ENCODE measurements at places on chromosomes 6 and 20. TPM values are rescaled to one million over a fixed set of nuclear protein-coding genes. Genes with fewer than 3 reads are reported as not detected.

DNA sequence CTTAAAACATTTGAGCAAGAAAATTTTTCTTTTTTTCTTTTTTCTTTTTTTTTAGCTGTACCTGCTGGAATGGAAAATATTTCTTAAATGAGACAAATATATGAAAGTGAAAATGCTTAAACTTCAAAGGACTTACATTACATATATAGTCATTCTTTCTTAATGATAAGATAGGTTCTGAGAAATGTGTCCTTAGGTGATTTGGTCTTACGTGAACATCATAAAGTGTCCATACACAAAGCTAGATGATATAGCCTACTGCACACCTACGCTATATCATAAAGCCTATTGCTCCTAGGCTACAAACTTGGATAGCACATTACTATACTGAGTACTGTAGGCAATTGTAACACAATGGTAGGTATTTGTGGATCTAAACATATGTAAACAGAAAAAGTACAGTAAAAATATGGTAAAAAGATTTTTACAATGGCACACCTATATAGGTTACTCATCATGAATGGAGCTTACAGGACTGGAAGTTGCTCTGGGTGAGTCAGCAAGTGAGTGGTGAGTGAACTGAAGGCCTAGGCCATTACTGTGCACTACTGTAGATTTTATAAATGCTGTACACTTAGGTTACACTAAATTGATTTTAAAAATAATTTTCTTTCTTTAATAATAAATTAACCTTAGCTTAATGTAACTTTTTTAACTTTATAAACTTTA lies 54.6 kb downstream of the RPP21 start:
- no peaks in the 10 kb centered on the region for H3K27me3 ChIP-seq
- no peaks in the 10 kb centered on the region for H3K36me3 ChIP-seq
- no peak overlapping the region for H3K4me3 ChIP-seq
- no peaks in the 10 kb centered on the region for H3K4me1 ChIP-seq

VPS52 gene
- 58.4 TPM for total RNA-seq

DNA sequence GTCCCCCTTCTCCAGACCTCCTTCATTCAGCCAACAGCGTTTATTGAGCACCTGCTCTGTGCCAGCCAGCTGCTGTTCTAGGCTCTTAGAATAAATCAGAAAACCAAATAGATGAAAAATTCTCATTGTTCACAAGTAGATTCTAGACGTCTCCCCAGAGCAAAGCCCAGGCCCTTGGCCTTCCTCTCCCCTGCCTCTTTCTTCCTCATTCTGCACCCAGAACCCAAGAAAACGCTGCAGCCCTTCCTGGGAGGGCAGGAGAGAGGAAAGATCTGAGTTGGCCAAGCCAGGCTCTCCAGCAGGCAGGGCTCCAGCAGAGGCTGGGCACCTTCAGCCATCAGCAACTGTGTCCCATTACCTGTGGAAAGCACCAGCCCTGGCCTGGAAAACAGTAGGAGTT lies 12.0 kb upstream of the BPI start:
- no peak for DNase-seq
- no peaks in the 10 kb centered on the region for H3K36me3 ChIP-seq
- no peak overlapping the region for H3K4me3 ChIP-seq

GRCh38 chr20:40880729-40881109 lies 147.9 kb upstream of the TOP1 start:
- H3K4me1 ChIP-seq: no peaks in the 10 kb centered on the region
- no peak for DNase-seq
- no peaks in the 10 kb centered on the region for H3K36me3 ChIP-seq
- no peak overlapping the region for H3K4me3 ChIP-seq
